ENCODE measurements at places on chromosomes 3 and 15. TPM values are rescaled to one million over a fixed set of nuclear protein-coding genes. Genes with fewer than 3 reads are reported as not detected.

Gene GPR171
- total RNA-seq: 0.63 TPM

Gene RLBP1
- total RNA-seq: not detected

Gene B2M
- total RNA-seq: 1,910 TPM

Gene CKMT1A
- total RNA-seq: 0.79 TPM

Gene GTF2A2
- total RNA-seq: 37.9 TPM

Gene CAMK2N2
- total RNA-seq: 0.26 TPM

Gene CPA3
- 93.3 TPM for total RNA-seq

Gene OR5K3
- total RNA-seq: not detected

DNA sequence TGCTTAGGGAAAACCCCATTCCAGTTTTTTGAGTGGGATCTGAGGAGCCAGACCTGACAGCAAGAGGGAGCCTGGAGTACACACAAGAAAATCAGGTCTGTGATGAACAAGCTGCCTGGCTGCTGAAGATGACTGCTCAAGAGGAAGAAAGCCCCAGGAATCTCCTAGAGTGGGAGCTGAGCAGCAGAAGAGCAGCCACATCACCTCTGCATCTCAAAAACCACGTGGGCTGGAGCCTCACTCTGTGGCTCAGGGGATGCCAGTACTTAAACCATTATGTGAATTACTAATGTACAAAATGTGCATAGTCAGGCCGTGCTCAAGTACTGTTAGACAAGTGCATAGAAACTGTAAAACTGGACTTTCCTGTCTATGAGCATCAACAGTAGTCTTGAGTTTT, 52.4 kb downstream of the SLC9A9 start:
- DNase-seq: no peak

GRCh38 chr3:99702953-99703943, 64.9 kb downstream of the COL8A1 start:
- DNase-seq: no peak

DNA sequence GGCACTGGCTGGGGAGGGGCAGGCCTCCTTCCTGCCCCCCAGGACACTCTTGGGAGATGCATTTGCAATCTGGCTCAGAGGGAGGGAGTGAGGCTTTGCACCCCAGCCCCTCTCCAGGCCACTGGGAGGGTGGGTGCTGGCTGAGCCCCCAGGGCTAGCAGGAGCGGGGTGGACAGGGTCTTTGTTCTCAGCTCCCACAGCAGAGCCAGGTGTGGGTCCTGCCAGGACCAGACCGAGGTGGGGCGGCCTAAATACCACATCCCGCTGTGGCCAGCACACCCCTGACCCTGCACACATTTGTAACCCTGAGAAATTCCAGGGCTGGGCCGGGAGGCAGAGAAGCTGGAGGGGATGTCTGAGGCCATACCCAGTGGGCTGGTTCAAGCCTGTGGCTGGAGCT, 41.0 kb downstream of the STARD5 start:
- no peak for DNase-seq

- DNase-seq: no peak
These were observed 104.8 kb downstream of the CORO2B start for GRCh38 chr15:68683551-68683950.

GRCh38 chr3:127745656-127746399, 73.1 kb downstream of the ABTB1 start:
- DNase-seq: no peak

DNA sequence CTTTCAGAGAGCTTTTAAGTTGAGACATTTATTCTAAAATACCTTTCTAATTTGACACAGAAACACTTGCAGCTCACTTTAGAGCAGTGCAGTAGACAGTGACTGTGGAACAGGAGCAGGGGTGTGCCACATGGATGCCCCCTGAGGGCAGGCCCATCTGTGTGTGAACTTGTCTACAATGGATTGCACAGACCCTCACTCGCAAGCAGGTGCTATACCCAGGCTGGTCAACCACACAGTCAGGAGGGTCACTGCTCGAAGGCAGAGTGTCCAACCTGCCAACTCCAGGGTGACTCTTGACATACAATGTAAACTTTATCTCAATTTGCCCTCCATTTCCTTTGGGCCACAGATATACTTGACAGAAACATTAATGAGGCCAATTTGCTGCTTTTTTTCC, 437.2 kb downstream of the EPHB1 start:
- no peak for DNase-seq

DNA sequence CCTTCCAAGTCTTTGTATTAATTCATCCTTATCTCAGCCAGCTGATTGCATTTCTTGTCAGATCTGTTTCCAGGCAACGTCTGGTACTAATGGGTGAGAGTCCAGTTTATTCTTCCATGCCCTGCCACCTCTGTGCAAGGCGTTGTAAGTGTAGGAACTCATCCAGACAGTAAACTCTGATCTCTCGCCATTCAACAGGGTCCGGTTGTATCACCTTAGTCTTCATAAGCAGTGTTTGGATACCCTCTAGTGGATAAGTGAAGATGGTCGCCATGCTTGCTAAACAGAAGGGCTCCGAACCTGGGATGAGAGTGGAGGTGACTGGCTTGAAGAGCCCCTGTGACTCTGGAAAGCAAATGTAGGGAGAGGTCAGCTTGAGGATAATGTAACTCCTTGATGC, 51.6 kb upstream of the CMTM7 start:
- DNase-seq: no peak

- no peak for DNase-seq
These were observed 141.4 kb downstream of the TGFBR2 start for GRCh38 chr3:30747771-30748281.

DNA sequence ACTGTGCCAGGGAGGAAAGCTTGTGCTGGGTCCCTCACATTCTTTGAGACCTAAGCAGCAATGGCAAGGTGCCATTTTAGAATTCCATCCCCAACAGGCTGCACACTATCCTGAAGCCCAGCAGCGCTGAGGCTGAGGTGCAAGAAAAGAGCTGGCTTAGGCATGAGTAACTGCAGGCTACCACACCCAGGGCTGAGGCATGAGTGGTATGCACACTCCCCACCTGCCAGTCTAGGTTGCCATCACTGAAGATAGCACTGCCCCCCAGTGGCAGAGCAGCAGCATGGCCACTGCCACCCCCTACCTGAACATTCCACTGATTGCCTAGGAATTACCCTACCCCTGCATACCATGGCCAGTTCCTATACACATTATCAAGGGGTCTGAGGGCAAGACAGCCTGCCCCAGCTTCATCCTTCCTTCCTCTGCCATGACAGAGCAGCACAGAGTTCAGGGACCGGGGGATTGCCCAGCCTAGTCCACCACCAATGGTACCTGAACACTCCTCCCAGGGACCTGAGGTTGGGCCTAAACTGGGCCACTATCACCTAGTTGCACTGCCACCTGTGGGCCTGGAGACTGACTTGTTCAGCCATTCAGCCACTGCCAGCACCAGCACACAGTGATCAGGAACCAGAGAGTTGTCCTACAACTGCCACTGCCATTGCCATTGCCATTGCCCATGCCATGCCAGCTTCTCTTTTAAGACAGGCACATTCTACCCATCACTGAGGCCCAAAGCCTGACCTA, 129.8 kb downstream of the SATB1 start:
- DNase-seq: no peak

- DNase-seq: no peak
These were observed 184.5 kb downstream of the FNDC3B start for GRCh38 chr3:172223870-172224269.

GRCh38 chr3:182710557-182711157, 82.6 kb upstream of the ATP11B start:
- DNase-seq: no peak

DNA sequence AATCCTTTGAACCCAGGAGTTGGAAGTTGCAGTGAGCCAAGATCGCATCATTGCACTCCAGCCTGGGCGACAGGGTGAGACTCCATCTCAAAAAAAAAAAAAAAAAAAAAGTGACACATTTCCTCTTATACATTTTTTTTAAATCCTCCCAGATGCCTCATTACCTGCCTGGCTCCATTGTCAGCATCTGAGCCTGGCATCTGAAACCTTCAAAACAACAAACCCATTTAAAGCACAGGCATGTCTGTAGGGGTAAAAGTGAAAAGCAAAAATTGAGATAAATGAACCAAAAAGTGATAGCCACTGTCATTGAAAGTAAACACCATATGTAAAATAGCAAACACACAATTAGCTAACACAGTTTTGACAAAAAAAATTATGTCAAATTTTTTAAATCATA, 38.6 kb downstream of the OSBPL10 start:
- DNase-seq: no peak

DNA sequence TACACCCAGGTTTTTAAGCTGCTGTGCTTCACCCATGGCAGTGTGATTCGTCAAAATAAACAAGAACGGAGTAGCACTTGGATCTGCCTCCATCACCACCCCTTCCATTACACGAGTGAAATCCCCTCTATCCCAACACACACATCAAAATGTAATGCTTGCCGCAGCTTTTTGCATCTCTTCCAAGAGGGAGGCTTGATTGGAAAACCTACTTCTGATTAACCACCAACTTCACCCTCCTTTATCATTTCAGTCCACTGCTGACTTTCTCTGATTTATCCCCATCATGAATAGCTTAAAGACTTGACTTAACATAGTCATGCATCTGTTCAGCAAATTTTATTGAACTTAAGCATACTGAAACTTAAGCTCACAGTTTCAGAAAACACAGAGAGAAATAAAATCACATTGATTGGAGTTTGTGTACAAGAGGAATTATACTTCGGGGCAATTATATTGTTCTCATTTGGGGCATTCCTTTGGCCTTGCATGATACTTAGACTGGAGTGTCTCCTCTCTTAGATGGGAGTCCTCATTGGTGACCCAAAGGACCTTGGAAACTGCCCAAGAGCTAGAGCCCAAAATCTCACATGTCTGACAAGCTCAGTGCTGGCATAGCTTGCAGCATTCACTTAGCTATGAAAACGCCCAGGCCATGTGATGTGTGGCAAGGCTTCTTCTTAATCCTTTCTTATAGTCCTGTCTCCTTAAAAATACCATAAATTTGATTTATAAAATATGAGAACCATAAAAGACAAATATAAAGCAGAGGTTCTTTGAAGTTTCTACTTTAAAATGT, 124.3 kb upstream of the UMPS start:
- no peak for DNase-seq

- no peak for DNase-seq
These were observed 6.8 kb upstream of the ZNF280D start for GRCh38 chr15:56739964-56740640.

GRCh38 chr15:56778761-56779160, 45.5 kb upstream of the ZNF280D start:
- DNase-seq: no peak

- no peak for DNase-seq
These were observed 146.2 kb downstream of the KLF13 start for GRCh38 chr15:31472636-31473384.

DNA sequence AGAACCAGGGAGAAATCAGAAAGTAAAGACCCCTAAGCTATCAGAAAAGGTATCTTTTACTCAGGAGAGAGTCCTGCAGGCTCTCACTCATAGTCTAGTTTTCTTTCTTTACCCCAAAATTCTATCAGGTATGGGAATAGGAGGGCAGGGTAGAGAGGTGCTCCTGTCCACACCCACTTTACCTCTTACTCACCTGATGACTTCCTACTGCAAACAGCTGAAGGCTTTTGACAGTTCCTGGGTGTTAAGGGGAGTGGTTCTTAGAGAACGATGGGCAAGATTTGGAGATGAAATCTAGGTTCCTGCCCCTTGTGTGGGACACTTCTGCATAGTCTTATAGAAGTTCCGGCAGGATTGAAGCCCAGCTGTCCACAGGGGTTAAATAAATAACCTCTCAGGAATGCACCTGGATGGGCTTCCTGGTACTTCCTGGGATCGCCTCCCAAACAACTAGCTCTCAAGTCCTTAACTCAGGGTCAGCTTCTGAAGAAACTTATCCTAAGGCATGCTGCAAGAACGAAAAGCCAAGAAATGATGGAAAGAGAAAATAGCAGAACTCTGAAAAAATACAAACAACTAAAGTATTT, 10.8 kb upstream of the TNFAIP8L3 start:
- no peak for DNase-seq

GRCh38 chr3:64809086-64809485, 121.3 kb upstream of the ADAMTS9 start:
- no peak for DNase-seq

DNA sequence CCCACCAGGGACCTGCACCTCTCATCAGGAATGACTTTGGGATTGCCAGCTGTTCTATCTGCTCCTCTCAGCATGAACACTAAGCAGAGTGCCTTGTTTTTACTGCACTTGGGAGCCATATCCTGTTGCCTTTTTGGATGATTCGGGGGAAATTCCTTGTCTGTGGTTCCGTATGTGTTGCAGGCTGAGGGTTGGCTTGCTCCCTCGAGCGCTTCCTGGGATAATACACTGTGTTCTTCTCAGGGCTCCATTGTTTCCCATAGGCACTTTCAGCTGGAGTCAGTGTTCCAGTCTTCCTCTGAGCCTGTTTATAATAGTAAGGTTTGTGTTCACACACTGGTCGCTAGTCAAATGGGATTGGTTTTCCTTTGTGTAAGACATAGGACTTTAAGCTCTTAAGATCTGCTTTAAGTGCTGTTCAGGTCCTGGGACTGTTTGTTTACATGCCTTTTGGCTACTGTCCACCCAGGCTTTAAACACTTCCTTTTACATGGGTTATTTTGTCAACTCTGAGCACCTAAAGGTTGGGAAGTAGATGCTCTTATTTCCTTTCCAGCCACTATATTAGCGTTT, 23.4 kb downstream of the BOC start:
- no peak for DNase-seq

GRCh38 chr3:74346896-74347295, 267.6 kb downstream of the CNTN3 start:
- no peak for DNase-seq

DNA sequence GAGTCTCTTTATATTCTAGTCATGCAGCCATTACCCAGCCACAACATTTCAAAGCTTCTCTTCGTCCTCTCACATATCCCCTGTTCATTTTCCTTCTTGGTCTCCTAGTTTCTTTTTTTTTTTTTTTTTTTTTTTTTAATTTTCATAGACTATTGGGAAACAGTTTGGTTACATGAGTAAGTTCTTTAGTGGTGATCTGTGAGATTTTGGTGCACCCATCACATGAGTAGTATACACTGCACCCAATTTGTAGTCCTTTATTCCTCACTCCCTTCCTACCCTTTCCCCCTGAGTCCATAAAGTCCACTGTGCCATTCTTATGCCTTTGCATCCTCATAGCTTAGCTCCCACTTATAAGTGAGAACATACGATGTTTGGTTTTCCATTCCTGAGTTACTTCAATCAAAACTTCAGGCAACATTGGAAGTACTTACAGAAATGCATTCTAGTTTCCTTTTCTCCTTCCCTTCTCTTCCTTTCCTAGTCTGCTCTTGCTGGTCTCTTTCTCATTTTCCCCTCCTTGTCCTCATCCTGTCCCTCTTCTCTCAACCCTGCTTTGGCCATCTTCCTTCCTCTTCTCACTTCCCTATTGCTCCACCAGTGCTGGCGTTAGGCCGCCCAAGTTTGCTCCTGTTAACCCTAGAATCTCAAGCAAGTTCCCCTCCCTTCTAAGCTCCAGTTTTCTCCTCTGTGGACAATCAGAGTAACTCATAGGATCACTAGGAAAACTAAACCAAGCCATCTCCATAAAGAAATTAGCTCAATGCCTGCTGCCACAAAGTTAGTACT, 4.8 kb downstream of the ATP8B4 start:
- DNase-seq: no peak

- no peak for DNase-seq
These were observed 136.3 kb downstream of the IMPG2 start for GRCh38 chr3:101184111-101184510.

All from urinary bladder (tissue), 4 donors.